ENCODE measurements at places on chromosomes 2 and 18.

DNA sequence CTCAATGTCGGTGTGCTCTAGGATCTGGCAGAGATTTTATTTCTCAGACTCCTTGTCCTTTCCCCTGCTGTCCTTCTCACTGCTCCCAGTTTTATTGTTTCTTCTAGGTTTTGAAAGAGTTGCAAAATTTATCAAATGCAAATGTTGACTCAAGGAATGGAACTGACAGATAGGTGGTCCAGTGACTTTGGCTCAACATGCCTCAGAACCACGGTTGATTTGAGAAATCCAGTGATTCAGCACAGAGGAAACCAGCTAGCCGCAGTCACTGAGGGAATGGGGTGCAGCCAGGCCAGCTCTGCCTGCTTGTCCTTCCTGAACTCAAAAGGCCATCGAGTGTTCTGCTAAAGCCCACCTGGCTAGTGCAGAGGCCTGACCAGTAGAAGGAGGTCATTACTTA, 125.7 kb upstream of the LYPD6 start:
- H3K36me3 ChIP-seq = no peaks in the 10 kb centered on the region
- H3K27me3 ChIP-seq = no peaks in the 10 kb centered on the region
- H3K27ac ChIP-seq = no peak overlapping the region
- no peak for DNase-seq
- no peaks in the 10 kb centered on the region for H3K4me1 ChIP-seq

- DNase-seq = no peak
- no peaks in the 10 kb centered on the region for H3K27me3 ChIP-seq
- H3K27ac ChIP-seq = no peak overlapping the region
- no peaks in the 10 kb centered on the region for H3K36me3 ChIP-seq
These were observed 265.5 kb downstream of the ATAD2B start for GRCh38 chr2:23661276-23662050.

DNA sequence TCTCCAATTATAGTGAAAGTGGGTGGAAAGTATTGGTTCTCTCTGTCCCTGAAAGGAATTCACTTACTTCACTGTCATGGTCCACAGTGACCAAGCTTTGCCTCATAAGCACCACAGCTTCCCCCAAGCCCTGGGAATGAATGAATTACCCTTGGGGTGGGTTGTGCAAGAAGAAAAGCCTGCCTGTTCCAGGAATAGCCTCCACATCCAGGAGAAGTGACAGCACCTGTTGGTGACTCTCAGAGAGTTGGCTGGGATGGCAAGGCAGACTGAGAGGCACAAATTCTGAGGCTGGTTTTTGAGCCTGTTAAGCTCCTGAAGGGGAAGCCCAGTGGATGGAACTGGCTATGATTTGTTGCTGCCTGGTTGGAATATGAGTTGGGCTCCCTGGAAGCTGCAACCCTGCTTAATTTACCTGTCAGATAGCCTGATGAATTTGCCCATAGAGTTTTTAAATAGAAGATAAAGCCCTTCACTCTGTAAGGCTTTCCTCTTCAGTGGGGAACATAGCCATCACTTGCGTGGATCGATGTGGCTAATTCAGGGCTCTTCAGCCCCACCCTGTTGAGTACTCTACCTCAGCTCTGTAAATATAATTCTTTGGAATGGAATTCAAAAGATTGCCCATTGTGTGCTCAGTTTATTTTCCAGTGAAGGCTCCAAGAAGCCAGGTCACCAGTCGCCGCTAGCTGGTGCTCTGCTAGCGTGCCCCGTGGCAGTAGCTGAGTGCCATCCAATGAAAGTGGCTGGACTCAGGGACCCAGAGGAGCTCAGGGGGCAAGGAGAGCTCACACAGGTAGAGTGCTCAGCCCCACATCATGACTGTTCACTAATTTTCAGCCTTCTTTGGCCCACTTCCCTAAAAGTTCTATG, 479.3 kb downstream of the IRS1 start:
- no peak overlapping the region for H3K27ac ChIP-seq
- no peak overlapping the region for H3K4me3 ChIP-seq
- H3K36me3 ChIP-seq = no peaks in the 10 kb centered on the region
- no peaks in the 10 kb centered on the region for H3K27me3 ChIP-seq

DNA sequence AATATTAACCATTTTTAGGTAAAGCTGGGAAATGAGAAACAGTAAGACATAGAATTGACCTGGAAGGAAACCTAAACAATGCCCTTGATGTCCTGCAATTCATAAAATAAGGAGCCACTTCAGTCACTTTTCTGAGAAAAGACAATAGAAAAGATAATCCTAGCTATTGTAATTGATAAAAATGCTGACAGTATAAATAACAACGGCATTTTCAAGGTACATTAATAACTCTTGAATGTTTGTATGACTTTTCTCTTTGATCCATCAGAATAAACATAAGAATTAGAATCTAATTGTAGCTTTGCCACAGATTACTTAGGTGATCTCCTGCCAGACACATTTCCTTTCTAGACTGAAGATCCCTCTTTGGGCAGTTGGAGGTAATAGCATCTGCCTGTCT, 719.5 kb downstream of the SLC4A3 start:
- H3K27me3 ChIP-seq = no peaks in the 10 kb centered on the region
- no peaks in the 10 kb centered on the region for H3K36me3 ChIP-seq
- no peak overlapping the region for H3K27ac ChIP-seq
- H3K4me3 ChIP-seq = no peak overlapping the region

All from H1 (cell line).